ENCODE measurements at places on chromosomes 2 and 18.

DNA sequence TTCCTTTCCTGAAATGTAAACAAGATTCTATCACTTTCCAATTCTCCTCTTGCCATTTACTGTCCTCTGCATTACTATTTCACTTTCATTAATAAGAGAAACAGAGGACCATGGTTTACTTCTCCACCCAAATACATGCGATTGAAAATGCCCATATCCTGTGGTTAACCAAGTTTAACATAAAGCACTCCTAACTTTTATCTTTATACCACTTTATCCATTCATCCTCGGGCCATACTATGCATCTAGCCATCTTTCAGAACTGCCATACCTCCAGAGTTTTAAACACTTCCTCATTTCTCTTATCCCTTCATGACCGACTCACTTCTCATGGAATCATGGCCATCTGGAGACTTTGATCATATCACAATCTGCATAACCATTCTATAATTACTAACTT, 1182.3 kb downstream of the CNTNAP5 start:
- no peak for DNase-seq

DNA sequence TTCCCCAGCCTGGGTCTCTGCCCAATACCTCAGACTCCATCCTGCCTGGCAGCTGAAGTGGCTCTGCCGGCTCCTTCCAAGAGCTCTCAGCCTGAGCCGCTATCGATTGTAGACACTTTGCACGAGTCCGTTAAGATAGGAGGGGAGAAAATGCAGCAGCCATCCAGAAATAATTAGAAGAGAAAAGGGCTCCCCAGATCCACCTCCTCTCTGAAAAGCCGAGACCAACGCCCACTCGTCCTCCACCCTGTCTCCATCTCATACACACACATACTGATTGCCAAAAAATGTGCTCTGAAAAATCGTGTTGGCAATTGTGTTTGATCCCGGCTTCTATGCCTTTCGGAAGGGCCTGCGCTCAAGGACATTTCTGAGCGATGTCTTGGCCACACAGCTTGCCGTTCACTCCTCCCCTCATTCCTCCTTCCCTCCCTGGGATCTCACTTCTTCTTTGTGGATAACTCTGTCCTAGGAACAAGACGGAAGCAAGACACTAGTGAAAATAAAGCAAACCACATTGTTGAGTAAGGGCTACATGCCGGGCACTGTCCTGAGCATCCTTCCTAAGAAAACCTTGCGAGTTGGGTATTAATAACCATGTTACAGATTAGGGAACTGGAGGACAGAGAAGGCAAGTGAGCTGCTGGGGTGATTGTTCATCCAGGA, 372.8 kb upstream of the MYT1L start:
- DNase-seq = no peak

DNA sequence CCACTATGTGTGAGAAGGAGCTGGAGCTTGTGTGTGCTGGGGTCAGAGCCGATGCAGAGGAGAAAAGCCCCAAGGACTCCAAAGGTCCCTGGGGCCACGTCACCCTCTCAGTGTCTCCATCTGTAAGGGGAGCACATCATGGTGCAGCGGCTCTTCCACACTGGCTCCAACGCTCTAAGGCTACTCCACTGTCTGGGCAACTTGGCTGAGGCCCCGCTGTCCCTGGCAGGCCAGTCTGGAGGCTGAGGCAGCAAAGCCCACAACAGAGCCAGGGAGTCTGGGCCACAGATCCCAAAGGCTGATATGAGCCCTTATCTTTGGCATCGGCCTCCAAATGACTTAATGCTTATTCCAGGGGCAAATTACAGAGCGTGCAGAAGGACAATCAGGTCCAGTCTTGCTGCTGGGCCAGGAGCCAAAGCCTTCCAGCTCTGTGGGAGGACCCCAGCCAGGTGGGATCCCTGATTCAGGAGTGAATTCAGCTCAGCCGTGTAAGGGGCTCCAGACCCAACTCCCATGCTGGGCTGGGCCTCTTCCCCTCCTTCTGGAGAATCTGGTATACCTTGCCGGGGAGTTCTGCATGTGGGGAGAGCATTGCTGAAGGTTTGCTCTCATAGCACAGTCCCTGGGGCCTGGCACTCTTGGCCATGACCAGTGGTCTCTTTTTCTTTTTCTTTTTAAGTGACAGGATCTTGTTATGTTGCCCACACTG, 1.8 kb upstream of the DUSP2 start:
- DNase-seq = peak; percentile 85

DNA sequence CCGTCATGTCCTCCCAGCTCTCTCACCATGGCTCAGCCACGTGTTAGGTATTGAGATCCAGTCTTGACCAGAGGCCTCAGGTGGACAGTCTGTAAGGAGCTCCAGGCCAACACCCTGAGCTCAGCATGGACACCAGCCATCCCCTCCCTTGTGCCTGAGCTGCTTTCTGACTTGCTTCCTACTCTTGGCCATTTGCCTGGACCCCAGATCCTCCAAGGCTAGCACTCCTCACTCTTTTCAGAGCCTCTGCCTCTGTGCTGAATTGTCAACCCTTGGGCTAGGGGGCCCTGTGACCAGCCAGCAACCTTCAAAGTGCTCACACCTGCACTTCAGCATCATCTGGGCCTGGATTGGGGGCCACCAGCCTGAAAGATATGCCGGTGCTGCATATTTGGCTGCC, 46.6 kb downstream of the PAX8 start:
- DNase-seq = no peak

DNA sequence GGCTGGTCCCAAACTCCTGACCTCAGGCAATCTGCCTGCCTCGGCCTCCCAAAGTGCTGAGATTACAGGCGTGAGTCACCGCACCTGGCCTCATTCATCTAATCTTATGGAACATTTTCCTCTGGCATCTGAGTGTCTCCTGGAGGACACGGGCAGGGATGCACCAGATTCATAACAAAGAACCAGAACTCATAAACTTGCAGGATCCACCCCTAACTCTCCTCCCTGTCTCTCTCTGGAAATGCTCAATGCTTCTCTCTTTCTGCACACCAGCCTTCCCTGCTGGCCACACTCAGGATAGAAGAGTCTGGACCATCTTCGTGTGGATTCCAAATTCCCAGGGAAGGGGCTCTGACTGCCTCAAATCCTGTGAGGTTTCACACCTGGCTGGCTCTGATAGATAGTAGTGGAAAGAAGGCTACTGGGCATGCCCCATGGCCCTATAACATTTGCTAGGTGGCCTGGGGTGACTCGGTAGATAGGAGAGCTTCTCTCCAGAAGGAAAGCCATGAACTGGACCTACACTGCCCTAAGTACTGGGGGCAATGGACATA, 483.2 kb upstream of the GYPC start:
- DNase-seq = no peak

GRCh38 chr18:2894131-2894840, 47.5 kb downstream of the EMILIN2 start:
- DNase-seq = no peak

DNA sequence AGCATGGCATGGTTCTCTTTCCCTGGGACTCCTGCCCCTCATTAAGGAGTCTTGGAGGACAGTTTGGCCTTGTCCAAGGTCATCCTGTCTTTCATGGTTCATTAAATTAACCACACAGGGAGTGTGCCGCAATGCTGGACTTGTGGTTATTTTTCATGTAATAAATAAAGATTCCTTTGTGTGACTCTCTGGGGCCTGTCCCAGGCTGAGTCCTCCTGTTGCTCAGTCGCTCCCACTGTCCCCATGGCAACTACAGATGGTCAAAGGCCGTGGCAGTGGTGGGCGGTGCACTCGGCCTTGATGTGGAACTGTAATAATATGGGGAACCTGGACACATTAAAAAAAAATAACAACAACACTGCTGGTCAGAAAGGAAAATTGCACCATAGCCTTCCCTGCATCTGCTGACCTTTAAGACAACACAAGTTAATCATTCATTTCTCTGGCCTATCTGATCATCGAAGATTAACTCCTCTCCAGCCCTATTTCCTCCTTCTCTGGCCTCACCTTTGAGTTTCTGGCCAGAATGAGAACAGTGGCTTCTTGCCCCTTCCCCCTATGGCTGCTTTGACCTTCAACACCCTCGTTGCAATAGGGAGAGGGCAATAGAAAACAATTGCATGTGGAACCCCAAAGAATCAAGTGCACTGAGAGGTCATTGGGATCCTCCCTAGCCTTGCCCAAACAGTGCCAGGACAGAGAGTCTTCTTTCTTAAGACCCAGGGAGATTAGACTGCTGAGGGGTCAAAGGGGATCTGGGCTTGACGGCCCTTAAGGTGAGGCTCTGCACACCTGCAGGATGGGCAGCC, 44.7 kb downstream of the PSD4 start:
- DNase-seq = no peak

- no peak for DNase-seq
These were observed at the start of gene ASB18 for GRCh38 chr2:236264256-236264655. Gene ASB18 (minus strand): TSS chr2:236264406. CDS start chr2:236264345, 61 bp downstream.

DNA sequence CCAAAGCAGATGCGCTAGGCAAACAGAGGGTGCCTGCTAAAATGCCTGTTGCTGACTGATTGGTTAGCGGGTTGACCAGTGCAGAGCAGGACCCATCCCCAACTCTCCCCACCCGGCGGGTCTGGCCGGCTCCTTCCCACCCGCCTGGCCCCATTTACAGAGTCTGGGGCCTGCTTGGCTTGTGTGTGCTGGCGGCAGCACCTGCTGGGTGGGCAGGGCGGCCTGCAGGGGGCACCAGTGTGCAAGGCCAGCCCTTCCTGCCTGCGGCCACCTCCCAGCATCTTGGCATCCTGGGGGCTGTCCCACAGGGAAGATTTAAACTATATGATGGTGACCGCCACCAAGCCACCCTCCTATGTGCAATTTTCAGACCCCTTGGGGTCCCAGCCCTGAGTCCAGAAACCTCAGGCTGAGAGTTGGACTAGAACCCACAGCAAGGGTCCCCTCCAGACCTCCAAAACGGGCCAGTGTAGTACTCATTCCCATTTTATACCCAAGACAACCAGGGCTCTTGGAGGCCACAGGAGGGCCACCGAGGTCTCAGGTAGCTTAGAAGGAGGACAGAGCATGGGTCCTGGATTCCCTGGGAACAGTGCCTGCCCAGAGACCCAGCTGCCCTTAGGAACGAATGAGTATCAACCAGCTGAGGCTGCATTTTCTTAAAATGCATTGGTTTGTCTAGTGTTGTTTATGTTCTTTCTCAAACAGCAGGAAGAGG, 173.6 kb downstream of the SMAD7 start:
- peak; percentile 12 for DNase-seq

DNA sequence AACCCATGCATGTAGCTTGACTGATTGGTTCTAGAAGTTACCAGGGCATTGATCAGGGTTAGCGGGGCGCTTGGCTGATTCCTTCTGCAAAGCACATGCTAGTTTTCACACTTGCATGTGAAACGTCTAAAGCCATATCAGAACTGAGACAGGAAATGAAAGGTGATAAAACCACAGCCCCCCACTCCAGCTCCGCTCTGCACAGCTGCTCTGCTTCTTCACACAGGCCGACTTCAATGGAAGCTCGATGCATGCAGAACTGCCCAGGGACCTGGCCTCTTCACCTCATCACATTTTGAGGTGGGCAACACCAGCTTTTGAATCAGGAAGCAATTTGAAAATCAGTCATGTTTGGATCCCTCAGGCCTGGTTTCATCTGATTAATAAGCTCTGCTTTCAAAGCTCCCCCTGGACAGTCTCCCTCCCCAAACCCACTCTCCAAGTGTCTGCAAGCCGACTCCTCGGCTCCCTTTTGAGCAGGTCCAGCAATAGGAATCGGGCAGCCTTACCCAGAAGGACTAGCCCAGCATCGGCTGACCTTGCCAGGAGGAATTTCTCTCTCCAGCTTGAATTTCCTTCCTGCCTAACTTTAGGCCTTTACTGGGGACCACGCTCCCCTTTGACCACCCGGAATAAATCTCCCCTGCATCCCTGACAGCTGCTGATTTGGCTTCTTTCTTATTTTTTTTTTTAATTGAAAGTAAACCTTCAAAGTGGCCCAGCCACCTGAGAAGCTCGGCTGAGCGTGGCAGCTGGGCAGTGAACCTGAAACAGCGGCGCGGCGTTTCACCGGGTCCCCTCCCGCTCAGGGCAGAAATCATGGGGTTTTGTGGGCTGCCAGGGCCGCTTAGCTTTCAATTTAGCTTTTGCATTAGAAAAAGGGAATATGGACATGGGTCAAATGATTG, 31.7 kb downstream of the HRH4 start:
- DNase-seq = no peak

GRCh38 chr2:239950144-239951128, 74.7 kb downstream of the NDUFA10 start:
- no peak for DNase-seq

- DNase-seq = no peak
These were observed 18.2 kb downstream of the WDR35 start for GRCh38 chr2:19971691-19972090.

DNA sequence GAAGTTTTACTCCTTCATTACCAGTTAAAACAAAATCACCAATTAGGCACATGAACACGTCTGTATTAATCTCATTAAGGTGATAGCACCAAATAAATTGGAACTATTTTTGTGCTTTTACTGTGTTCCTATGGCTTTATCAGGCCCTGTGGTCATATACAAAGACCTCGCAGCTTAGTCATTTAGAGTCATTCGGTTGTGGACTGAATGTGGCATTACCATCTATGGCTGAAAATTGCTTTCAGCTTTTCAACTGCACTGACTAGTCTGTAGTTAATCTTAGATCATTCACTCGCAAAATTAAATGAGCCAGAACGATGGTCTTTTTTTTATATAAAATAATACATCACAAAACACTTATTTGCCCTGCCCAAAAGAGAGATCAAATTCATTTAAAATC, 601.7 kb downstream of the NR4A2 start:
- no peak for DNase-seq

DNA sequence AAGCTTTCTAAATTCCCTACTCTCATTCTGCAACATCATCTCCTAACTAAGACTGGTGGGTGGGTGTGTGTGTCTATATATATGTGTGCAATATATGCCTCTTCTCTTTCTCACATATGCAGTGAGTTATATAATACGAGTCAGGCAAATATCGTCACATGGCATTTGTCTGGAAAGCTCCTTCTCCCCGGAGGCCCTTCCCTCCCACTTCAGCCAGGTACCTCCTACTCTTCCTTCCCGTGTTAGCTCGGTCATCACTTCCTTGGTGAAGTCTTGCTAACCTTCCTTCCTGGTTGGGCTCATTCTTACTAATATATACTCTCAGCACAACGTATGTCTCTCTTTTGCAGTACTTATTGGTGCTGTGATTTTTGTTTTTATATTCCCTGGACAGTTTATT, 66.4 kb upstream of the NCK2 start:
- DNase-seq = no peak

DNA sequence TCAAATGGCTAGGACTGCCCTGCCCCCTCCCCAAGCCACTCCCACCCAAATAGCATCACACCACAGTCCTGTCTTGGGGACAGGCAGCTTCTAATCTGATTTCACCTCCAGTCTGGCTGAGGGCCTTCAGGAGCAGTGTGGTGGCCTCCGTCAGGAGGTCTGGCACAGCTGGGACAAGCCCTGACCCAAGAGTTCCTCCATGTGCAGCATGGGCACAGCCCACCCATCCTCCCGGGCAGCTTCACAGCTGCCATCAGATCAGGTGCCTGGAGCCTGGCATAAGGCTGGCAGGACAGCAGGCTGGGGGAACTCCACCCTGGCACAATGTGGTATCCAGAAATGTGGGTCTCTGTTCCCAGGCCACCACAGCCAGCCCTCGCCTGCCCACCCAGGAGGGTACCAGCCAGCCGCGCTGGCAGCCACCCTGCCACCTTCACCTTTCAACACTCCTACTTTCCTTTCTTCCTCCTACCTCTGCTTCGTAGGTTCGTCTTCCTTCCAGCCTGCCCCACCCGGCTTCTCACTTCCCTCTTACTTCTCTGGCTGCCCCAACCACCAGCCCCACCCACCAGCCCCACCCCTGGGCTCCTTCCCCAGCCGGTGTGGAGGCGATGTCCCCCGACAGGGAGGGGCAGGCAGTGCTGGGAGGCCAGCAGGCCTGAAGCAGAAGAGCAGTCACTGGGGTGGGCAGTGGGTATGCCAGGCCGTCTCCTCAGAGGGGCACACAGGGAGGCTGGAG, at the start of gene CAPG:
CAPG (minus strand) TSS at position 522 of the 739 bp plus-strand sequence. CDS start 8,221 bp downstream, outside the sequence.
- DNase-seq = no peak

Measured in NCI-H1105 (cell line).